ENCODE measurements at places on chromosomes 2 and 18.

- DNase-seq, result no peak
Measured at GRCh38 chr2:76825140-76825970, 696.8 kb downstream of the LRRTM4 start.

- DNase-seq, result no peak
Measured at GRCh38 chr2:150168595-150169236, 318.8 kb downstream of the RND3 start.

GRCh38 chr18:61653823-61654551, 238.8 kb downstream of the RNF152 start:
- no peak for DNase-seq

GRCh38 chr2:46325182-46325928, 28.1 kb downstream of the EPAS1 start:
- no peak for DNase-seq

- DNase-seq, result no peak
Measured at GRCh38 chr2:171310889-171311288, 122.9 kb downstream of the METTL8 start.

DNA sequence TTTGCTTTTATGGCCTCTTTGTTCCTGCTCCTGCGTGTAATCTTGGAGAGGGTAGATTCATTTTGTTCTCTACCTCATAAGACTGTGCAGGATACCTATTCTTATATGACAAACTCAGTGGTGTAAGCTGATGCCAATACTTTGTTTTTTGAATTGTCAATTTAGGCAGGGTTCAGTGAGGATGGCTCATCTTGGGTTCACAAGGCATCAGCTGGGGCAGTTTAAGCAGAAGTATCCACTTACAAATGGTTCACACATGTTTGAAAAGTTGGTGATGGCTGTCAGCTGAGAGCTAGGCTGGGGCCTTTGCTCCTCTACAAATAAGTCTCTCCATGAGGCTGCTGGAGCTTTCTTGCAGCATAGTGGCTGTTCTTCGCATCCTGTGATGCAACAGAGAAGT, 920.6 kb upstream of the PIK3C3 start:
- DNase-seq, result no peak

DNA sequence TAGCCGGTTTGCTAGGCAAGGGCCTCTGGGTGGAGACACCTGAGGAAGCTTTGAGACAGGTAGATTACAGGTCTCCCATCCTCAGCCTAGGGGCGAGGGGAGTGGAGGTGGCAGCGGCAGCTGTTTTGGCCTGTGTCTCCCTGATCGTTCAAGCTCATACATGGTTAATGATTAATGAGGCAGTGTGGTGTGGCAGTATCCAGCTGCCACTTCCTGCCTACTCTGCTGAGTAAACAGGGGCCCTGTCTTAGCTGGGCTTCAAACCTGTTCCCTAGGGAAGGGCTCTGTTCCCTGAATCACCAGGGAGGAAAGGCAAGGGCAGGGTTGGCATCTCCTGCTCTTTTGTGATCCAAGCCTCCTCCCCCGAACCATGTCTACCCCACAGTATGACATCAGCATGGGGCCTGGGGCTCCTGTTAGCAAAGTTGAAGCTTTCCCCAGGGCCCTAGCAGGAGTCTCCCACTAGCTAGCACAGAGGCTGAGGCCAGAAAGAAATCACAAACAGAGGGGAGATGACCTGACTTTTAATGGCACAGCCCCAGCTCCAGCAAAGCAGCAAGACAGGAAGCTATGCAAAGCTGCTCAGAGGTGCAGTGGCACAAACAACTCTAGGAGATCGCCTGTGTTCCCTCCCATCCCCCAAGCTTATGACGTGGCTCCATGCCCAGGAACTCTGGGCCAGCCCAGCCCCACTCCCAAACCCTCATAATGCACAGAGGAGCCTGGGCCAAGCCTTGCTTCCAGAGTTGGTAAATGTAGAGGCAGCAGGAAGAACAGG, 3.7 kb upstream of the TUBA4B start:
- no peak for DNase-seq
